ENCODE measurements at places on chromosomes 5 and 9.

GRCh38 chr5:168140241-168140640 lies 151.2 kb upstream of the WWC1 start:
- DNase-seq, result no peak

- DNase-seq, result no peak
Measured at GRCh38 chr9:17075758-17076485, 58.9 kb upstream of the CNTLN start.

DNA sequence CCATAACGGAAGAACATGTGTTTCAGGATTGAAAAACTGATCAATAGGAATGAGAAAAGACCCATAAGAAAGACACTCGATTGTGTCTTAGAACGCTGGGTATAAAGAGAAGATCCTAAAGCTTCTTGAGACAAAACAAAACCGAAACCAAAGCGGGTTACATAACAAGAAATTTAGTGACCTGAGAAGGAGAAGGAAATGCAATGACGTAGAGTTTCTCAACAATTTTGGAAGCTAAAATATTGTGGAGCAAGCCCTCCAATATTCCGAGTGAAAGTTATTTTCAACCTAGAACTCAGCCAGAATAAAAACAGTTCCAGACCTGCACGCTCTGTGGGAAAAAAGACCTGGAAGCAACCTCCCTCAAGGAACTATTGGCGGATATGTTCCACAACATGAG lies 81.9 kb upstream of the FREM1 start:
- DNase-seq, result no peak

DNA sequence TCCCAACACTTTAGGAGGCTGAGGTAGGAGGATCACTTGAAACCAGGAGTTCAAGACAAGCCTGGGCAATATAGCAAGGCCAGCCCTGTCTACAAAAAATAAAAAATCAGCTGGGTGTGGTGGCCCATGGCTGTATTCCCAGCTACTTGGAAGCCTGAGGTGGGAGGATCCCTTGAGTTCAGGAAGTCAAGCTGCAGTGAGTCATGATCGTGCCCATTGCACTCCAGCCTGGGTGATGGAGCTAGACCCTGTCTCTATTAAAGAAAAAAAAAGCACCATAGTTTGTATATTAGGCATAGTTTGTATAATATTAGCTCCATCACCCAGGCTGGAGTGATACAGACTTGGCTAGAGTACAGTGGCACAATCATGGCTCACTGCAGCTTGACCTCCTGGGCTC lies 9.6 kb upstream of the NME5 start:
- no peak for DNase-seq

DNA sequence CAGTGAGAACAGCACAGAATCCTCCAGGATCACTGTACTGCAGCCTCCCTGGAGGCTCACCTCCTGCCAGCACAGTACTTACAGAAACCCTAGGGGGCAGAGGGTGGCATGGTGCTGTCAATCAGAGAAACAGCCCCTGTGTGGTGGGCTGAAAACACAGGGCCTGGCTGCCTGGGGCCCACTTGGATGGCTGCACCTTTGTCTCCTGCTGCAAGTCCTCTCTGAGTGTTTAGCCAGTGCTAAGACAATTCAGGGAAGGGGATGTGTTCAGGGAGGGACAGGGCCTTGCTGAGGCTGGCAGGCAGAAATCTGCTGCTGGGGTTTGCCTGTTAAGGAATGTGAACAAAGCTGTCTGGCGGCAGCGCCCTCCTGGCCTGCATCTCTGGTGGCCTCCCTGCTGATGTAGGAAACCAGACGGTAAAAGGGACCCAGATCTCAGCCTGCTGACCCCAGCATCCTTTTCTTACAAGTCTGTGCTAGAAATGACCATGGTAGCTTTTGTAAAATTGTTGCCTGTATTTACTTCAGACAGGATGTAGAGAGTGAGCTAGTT lies 39.5 kb downstream of the PRRC2B start:
- DNase-seq, result no peak

GRCh38 chr5:179805529-179806249 lies 977 bp downstream of the MGAT4B start:
- no peak for DNase-seq

DNA sequence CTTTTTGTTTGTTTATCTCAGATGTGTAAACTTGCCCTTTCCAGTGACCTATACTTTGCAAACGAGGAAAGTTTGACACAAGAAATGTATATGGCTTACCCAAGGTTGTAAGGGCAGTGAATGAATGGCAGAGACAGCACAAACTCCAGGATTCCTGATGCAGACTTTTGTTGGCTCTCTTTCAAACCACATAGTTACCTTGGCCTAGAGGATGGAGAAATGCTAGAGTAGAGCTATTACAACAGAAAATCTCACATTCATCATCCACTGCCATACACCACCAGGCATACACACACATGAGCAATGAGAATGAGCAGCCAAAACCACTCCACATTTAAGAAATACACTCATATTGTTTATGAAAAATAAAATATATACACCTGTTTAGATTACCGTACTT lies 387.0 kb downstream of the TLR4 start:
- no peak for DNase-seq

DNA sequence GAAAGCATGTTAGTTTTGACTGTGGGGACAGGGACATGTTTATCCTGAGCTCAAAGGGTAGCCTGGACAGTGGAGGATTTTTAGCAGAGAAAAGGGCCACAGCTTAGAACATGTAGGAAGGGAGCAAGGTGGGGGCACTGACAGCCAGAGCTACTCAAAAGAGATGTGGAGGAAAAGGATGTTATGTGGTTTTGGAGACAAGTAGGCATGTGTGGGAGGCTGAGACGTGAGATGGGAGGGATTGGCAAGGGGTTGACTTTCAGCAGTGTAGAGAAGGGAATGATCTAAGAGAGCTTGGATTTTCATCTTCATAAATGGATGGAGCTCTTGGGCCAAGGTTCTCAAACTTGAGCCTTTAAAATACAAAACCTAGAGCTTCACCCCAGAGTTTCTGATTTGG lies 24.0 kb downstream of the SYK start:
- DNase-seq, result no peak

DNA sequence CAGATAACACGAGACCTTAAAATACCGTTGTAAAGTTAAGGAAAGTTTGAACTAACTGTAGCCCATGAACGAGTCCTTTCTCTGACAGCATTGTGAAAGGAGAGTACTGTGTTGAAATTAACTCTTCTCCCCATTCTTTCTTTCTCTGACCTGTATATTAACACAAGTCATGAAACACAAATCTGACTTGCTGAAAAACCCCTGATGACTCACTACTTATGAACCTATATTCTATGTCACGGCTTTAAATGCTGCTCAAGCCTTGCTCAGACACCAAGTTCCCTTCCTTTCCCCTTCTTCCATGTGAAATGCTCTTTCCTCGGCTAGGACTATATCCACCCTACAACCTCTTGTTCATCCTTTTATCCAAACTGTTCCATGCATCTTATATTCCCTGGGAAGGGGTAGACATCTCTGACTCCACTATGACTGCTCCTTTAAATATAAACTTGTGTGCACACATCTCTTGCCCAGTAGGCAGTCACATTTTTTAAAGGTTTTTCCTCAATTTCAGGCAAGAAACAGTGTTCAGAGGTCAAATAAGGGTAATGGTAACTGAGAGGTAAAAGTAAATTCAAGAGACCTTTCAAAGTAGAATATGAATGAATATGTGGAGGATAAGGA lies 142.9 kb downstream of the NFIB start:
- DNase-seq, result no peak

GRCh38 chr9:92612292-92612691 lies 57.6 kb downstream of the IPPK start:
- no peak for DNase-seq

GRCh38 chr9:13083963-13084528 lies 195.4 kb downstream of the MPDZ start:
- DNase-seq, result no peak

DNA sequence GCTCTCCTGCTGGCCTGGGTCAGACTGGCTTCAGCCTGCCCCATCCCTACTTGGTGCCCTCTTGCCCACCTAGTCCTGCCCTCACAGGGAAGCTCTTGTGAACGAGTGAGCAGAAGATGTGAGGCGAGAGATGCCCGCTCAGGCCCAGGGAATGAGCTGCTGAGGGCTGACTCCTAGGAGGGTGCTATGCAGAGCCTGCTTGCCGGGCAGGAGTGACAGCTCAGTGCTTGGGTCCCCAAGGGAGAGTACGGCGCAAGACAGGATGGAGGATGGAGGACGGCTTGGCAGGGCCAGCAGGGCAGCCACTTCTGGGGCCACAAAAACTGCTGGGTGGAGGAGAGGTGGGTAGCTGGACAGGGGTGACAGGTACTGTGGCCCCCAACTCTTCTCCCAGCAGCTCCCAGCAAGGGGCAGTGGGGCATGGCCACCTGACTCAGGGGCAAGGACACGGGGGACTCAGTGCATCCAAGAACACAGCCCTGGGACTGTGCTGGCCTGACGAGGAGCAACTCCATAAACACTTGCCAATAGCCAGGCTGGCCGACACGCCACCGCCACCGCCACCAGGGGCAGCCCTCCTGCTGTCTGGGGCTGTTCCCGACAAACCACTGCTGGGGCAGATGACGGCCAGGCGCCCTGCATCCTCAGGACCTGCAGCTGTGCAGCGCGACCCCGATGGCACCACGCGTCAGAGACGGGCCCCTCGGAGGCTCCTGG lies 55.6 kb upstream of the UBAC1 start:
- DNase-seq, result no peak

DNA sequence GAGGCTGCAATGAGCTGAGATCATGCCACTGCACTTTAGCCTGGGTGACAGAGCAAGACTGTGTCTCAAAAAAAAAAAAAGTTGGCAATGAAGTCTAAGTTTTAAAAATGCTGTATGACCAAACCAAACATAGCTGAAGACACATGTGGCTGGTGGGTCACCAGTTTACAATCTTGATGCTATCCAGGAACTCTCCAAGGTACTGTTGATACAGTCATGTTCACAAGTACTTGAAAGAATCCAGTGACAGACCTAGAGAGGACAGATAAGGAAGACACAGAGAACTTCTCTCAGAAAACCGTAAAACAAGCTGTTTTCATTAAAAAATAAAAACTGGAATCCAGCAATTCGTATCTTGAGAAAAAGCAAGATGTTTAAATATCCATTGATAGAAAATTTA lies 95.7 kb downstream of the ACTBL2 start:
- no peak for DNase-seq

- no peak for DNase-seq
Measured at GRCh38 chr5:2163940-2164490, 281.3 kb upstream of the IRX4 start.

DNA sequence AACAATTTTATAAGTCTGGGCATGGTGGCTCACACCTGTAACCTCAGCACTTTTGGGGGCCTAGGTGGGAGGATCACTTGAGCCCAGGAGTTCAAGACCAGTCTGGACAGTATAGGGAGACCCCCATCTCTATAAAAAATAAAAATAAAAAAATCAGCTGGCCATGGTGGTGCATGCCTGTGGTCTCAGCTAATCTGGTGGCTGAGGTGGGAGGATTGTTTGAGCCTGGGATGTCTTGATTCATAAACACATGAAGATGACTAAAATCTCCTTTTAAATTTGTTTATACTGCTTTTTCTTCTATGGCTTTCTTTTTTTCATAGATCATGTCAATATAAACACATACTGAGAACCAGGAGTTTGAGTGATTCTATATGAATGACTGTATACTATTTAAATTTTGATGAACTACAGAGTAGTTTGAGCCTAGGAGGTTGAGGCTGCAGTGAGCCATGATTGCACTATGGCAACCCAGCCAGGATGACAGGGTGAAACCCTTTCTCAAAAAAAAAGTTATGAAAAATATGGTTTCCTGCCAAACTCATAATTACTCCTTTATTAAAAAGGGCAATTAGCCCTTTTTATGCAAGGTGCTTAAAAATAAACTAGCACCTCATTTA lies 14.2 kb downstream of the RIC1 start:
- DNase-seq, result no peak

GRCh38 chr5:173671121-173671949 lies 54.9 kb upstream of the BOD1 start:
- DNase-seq, result no peak

DNA sequence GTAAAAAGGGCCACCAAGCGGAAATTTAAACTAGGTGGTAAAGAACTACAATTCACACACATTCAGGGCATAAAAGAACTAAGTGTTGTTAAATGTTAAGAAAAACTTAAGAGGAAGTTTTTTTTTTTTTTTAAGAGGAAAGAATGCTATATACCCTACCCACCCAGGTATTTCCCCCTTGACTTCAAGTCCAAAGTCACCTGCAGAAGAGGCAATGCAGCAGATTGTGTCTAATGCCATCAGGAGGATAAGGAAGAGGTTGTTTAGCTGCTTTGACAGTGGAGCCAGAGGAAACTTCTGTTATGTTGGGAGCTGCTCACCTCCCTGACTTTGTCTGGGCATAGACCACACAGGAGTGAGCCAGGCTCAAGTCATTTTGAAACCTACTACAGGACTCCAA lies 69.2 kb downstream of the MPDZ start:
- no peak for DNase-seq

- DNase-seq, result no peak
Measured at GRCh38 chr5:111851631-111852548, 94.9 kb upstream of the NREP start.

GRCh38 chr5:2167671-2168070 lies 284.9 kb upstream of the IRX4 start:
- no peak for DNase-seq

DNA sequence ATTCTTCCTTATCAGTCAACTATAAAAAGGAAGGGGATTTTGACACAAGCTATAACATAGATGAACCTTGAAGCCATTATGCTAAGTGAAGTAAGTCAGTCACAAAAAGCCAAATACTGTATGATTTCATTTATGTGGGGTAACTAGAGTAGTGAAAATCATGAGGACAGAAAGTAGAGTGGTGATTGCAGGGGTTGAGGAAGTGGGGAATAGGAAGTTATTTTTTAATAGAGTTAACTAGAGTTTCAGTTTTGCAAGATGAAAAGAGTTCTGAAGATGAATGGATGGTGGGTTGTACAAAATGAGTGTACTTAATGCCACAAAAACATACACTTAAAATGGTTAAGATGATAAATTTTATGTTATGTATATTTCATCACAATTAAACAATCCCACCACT lies 65.4 kb upstream of the FAM174A start:
- DNase-seq, result no peak

- DNase-seq, result no peak
Measured at GRCh38 chr5:34680896-34681295, 24.8 kb downstream of the RAI14 start.

DNA sequence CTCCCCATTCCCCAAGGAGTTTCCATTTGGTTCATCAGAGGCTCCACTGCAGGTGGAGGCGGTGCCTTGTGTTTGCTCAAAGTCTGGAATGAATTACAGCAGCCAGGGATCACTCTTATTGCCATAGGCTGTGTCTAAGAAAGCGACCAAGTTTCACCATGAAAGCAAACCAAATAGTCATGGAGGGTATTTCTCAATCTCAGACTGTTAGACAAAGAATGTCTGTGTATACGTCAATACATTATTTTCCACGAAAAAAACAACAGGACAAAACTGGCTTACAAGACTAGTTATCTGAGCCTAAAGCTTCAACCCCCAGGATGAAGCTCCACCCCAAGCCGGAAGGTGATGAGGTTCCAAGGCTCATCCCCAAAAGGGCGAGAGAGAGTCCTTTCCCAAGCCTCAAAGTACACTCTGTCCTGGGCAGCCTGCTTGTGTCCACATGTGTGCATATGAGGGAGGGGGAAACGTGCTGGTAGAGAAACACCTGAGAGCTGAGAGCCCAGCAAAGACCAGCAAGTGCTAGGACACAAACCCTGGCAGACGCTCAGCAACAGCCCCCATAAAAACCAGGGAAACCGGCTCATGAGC lies 4.3 kb downstream of the B4GALT1 start:
- DNase-seq, result no peak

- no peak for DNase-seq
Measured at GRCh38 chr5:144013816-144014215, 156.6 kb downstream of the YIPF5 start.
